Ascending aorta (tissue), 2 donors: ENCODE measurements at places on chromosomes 11 and 22. TPM values are rescaled to one million over a fixed set of nuclear protein-coding genes. Genes with fewer than 3 reads are reported as not detected.

Gene IGLL1
- total RNA-seq = not detected

- H3K4me3 ChIP-seq = peak overlapping the region; percentile 67
- no peaks in the 10 kb centered on the region for H3K36me3 ChIP-seq
- H3K4me1 ChIP-seq = peaks cover 3% of the 10 kb centered on the region
- DNase-seq = peak; percentile 71
- H3K27me3 ChIP-seq = no peaks in the 10 kb centered on the region
These were observed 678 bp upstream of the RANGAP1 start for GRCh38 chr22:41286639-41287091.

Gene OR4A16
- not detected for total RNA-seq

DNA sequence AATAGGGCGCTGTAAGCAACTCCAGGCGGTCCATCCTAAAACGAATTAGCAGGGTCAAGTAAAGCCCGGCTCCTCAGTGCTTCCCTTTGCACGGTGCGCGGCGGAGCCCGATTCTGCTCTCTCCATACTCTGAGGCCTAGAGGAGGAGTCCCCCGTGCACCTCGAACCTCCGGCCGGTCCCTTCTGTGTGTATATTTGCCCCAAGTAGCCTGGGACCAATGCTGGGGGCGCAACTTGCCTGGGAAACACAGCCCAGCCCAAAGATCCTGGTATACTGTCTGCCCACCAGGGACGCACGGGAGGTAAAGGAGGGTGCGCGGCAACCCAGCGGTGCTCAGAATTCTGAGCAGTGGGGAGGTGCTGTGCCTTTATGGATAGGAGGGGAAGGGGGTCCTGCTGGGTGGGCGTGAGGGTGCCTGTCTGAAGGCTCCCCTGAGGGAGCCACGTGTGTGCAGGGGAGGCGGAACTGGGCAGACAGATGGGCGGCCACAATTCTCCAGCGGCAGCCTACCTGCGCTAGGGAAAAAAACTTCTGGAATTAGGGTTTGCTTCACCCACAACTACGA is 4.8 kb upstream of the TBX1 start:
- H3K36me3 ChIP-seq = no peaks in the 10 kb centered on the region
- H3K27me3 ChIP-seq = peaks cover 14% of the 10 kb centered on the region
- no peak overlapping the region for H3K4me3 ChIP-seq
